ENCODE measurements at places on chromosomes 5 and 9.

GRCh38 chr5:95631255-95631958, 11.5 kb downstream of the GPR150 start:
- no peak for DNase-seq

GRCh38 chr9:90340421-90340820, 302.2 kb downstream of the DIRAS2 start:
- no peak for DNase-seq

DNA sequence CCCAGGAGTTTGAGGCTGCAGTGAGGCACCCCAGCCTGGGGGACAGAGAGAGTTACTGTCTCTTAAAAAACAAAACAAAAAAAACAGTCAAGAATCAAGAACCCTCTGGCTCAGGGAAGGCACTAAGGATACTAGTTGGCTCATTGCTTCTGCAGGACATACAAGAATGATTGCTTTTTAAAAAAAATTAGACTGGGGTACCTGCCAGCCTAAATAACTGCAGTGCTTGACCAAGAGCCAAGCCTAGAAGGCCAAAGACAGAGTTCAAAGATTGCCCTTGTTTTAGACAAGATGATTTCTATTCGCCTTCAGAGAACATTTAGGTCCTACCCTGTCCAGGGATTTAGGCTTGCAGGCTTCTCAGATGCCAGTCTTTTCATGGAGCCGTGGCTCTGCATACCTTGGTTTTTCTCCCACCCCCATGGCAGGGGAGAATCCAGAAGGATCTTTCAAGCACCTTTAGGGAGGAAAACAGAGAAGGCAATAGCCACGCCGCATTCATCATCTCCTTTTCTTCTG, 93.7 kb upstream of the IL6ST start:
- no peak for DNase-seq

- no peak for DNase-seq
Observed at GRCh38 chr5:135375040-135375793, 23.8 kb downstream of the MACROH2A1 start.

- no peak for DNase-seq
Observed at GRCh38 chr5:142320851-142321560, 3.8 kb downstream of the SPRY4 start.

GRCh38 chr5:50963971-50964745, 297.7 kb downstream of the PARP8 start:
- DNase-seq: no peak

DNA sequence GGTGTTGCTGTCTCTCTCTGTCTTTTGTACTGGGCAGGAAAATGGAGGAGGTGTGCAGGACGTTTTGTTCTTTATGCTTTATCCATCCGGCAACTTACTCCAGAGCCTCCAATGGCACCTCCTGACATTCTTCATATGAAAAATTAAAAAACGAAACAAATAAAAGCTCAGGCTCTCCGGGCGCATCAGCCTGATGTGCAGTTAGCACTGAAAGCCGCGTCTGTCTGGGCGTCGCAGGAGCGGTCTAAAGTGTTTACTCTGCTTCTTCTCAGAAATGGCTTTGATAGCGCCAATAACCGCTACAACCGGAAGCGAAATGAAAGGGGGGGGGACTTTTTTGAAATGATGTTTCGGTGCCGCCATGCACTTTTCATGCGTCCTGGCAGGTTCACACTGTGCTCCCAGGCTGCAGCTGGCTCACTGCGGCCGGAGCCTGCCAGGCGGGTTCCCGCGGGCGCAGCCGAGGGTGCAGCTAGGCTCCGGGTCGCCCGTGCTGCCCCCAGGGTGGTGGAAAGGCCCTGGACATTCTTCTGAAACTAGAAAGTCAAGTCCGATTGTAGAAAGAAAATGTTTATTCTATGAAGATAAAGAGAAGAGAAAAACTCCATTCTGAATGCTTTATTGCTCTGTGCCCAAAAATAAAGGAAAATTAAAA, 407.7 kb upstream of the IRX1 start:
- peak; percentile 13 for DNase-seq

DNA sequence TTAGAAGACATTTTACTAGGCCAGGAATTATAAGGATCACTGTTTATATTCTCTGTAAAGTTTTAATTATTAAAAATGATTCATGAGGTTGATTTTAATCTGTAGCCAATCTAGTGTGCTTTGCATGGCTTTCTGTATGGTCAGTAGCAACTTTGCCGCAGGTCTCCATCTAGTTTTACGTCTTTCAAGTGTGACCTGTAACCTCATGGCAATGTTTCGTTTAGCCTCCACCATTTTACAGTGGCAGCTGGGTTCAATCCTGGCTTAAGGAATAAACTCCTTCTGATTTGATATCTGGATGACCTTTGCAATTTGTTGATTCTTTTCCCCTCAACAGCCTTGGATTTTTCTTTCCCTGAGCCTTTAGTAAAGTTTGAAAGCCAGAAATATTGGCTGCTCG, 434.5 kb upstream of the CDH9 start:
- no peak for DNase-seq

GRCh38 chr5:96597438-96598020, 64.6 kb upstream of the CAST start:
- no peak for DNase-seq

DNA sequence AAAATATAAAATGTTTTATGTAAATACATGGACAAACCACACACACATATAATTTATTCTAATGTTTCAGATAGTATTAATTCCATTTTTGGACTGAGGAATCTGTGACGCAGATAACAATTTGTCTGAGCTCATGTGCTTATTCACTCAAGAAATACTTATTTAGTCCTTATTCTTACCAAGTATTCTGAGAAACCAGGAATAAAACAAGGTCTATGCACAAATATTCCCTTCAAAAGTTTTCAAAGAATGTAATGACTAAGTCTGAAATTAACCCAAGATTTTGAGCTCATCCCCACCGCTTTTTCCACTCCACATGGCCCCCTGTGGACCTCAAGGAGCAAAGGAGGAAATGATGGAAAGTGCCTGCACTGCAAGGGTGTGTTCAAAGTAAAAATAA, 1022.3 kb downstream of the EFNA5 start:
- DNase-seq: no peak

- DNase-seq: no peak
Observed at GRCh38 chr5:170722316-170722715, 61.2 kb upstream of the GABRP start.

GRCh38 chr9:88537761-88538091, 2.7 kb downstream of the NXNL2 start:
- no peak for DNase-seq

DNA sequence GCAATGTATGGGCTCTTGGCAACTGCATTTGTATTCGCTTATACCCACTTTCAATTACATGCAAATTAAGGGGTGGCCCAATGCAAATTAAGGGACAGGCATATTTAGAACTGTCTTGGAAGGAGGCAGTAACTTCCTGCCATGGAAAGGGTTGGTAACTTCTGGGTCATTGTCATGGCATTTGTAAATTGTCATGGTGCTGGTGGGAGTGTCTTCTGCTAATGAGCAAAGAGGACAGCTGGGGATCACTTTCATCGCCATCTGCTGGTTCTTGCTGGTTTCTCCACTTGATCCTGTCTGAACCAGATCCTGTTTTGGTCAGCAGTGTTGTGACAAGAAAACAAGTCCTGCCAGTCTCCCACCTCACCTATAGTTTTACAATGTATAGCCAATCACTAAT, 23.3 kb upstream of the UGT3A2 start:
- no peak for DNase-seq

DNA sequence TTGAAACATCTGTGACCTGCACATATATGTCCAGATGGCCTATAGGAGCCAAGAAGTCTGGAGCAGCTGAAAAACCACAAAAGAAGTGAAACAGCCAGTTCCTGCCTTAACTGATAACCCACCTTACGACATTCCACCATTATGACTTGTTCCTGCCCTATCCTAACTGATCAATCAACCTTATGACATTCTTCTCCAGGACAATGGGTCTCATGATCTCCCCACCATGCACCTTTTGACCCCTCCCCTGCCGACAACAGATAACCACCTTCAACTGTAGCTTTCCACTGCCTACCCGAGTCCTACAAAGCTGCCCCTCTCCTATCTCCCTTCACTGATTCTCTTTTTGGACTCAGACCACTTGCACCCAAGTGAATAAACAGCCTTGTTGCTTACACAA, 233.8 kb downstream of the CCDC171 start:
- DNase-seq: no peak

DNA sequence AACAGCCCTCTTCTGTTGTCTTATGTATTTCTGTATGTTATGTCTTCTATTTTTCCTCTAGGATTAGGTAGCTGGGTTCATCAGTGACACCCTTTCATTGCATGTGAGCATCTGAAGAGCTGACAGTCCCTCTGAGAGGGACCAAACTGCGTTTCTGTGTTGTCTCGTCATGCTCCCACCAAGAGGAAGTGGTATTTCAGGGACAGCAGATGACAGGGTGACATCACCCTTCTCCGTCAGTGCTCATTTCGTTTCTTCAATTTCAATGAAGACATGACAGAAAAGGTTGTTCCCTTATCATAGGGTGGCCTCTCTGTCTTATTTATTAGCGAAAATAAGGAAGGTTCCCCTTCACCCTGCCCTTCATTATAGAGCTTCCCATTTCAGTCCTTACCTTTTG, 225.9 kb upstream of the NR4A3 start:
- no peak for DNase-seq

GRCh38 chr5:95151694-95152093, 133.2 kb downstream of the MCTP1 start:
- no peak for DNase-seq

DNA sequence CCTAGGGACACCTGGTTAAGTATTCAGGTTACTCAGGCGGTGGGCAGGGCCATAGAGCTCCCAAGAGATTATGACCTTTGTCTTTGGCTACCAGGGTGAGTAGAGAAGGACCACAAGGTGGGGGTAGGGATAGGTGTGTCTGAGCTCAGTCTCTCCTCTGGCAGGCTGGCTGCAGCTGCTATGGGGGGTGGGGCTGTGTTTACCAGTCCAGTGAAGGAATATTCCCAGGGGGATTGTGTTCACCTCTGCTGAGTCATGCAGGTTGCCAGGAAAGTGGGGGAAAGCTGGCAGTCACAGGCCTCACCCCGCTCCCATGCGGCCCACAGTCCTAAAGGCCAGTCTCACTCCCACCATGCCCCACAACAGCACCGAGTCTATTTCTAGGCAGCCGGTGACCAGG, 53.6 kb upstream of the POU5F2 start:
- no peak for DNase-seq

GRCh38 chr9:98547606-98548005, 161.1 kb downstream of the GABBR2 start:
- no peak for DNase-seq

DNA sequence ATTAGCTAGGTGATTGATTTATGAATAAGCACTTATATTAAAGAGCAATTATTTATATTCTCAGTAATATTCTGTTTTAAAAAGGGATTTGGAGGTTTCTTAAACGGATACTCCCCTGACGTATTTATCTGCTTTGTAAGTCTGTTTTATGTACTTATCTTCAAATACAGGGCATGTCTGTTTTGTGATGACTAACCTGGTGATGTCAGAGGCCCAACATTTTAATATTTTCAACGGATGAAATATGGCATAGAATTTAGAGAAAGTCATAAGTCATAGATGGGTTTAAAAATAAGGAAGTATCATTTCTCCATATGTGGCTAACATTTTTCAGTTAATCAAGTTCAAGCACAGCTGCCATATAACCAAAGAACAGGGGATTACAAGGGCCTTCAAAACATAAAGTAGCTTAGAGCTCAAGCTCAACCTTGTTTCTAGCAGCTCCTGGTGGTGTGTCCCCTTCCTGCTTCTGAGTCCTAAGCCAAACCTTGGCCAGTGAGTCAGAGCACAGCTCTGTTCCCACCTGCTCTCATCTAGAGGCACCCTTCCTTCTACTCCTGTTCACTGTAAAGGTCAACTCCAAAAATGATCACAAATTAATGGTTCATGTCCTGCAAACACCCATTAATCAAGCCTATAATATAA, 131.4 kb downstream of the OXCT1 start:
- no peak for DNase-seq

DNA sequence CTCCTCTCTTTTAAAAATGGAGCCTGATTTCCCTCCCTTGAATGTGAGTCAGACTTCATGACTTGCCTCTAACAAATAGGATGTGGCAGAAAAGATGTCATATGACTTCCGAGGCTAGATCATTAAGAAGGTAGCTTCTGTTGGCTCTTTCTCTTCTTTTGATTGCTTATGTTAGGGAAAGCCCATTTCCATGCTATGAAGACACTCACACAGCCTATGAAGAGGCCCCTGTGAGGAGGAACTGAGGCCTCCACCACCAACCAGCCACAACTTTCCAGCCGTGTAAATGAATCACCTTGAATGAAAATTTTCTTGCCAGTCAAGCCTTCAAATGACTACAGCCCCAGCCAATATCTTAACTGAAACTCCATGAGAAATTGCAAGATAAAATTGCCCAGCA, 413.4 kb downstream of the TMEM38B start:
- no peak for DNase-seq

DNA sequence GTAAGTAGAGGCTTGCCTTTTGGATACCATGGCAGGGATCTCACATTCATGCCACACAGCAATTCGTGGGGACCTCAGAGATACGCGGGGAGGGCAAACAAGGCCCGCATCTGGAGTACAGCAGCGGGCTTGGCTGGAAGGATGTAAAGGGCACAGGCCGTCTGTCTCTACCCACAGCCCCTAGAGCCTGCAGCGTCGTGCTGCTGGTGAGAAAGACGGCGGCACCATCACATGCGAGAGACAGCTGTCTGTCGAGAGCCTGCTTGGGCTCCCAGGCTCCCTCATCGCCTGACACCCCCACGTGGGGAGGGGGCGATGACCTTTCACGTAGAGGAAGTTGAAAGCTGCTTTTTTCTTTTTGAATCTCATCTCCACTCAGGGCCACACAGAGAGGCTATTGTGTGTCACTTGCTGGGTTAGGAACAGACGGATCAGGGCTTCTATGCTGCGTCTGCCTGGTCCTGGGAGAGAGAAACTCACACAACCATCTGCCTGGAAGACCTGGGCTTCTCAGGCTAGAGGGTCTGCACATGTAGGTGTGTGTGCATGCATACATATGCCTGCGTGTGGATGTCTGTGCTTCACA, 134.6 kb upstream of the PPP1R26 start:
- no peak for DNase-seq

- DNase-seq: no peak
Observed at GRCh38 chr9:16085167-16085726, 532.4 kb downstream of the CCDC171 start.

DNA sequence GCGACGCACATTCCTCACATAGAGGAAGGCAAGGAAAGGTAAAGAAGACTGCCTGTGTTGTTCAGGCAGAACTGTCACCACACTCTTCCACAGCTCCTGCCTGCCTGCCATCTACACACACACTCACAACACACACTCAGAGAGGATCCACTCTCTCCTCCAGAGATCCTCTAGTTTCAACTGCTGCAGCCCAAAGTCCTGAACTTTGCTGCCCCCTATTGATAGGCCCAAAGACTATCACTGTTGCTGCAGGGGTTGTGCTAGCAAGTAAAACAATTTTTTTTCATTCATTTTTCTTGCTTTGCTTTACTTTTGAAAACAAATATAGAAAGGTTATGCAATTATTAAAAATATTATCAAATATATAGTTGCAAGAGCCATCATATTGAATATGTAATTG, 5.9 kb upstream of the CFAP90 start:
- DNase-seq: peak; percentile 17

- no peak for DNase-seq
Observed at GRCh38 chr5:133991171-133991910, 13.4 kb downstream of the VDAC1 start.

All from NCI-H187 treated with DMSO at 0.1 percent for 48 hours (cell line).